ENCODE measurements at places on chromosomes 4 and X. TPM values are rescaled to one million over a fixed set of nuclear protein-coding genes. Genes with fewer than 3 reads are reported as not detected.

Gene NHSL2
- total RNA-seq, result 3.8 TPM

Gene PCDH7
- 34.3 TPM for total RNA-seq

Gene DAPP1
- 0.74 TPM for total RNA-seq

Gene NLGN3
- total RNA-seq, result 0.41 TPM

Gene AR
- total RNA-seq, result 18.4 TPM

Gene NEUROG2
- total RNA-seq, result not detected

Gene BEND2
- total RNA-seq, result not detected

Gene IQCM
- total RNA-seq, result not detected

Gene CXCL9
- 0.22 TPM for total RNA-seq

Gene STEEP1
- 15.2 TPM for total RNA-seq

Gene MFAP3L
- 3.1 TPM for total RNA-seq

Data from left ventricle myocardium inferior (tissue), 1 donor.